ENCODE measurements at places on chromosomes 6 and 20.

DNA sequence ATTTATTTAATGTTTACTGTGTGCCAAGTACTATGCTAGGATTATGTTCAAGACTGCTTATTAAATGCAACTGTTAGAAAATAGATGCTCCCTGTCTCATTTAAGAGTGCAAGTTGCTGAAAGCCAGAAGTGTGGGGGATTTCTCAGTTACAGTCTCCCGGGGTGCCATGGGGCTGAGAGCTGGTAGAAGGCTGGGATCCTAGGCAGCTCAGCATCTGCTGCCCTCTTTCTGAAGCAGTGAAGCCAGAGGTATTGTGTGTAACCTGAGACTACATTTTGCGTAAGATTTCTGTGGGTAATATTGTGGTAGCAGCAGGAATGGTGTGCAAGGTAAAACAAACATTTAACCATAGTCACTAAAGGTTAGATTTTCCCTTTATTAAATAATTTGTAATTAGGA is 120.6 kb downstream of the AKAP7 start:
- no peak for DNase-seq

DNA sequence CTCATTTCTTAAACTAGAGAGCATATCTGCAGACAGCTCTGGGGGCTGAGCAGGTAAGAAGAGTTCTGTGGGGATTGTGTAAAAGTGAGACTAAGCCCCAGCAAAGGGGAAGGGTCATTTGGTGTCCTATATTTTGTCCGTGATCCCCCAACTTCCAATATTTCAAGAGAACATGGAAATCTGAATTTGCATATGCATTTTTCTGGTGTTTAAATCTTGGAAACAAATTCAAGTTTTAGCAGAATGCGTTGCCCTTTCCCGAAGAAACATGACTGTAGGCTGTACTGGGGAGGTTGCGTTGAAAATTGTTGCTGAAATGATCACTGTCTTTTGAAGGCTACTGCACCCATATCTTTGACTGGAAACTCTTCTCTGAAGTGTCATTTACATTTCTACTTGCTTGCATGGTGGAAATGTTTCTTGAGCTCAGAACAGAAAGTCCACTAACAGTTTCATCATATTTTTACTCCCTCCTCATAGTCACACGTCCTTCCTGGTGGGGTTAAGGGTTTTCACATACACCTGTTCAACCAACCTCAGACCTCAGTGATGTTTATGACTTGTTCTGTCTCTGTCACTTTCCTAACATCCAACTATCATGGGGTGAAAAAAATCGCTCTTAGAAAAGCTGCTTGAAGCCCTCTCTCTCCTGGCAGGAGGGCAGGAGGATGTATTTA is 140.3 kb downstream of the BCAS1 start:
- no peak for DNase-seq

DNA sequence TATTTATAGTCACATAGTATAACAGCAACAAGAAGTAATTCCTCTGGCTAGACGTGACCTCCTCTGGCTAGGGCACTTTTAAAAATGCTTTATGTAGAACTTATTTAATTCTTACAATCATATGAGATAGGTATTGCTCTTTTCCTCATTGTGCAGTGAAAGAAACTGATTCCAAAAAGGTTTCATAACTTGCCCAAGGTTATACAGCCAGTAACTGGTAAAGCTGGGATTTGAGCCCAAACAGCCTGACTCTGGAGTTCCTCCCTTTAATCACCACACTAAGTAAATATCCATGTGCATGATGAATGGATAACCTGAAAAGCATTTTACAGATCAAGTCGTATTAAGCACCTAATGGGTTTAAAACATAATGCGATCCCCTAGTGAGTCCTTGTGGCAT is 214.6 kb downstream of the PRL start:
- no peak for DNase-seq

- DNase-seq: no peak
These were observed 13.9 kb upstream of the IPCEF1 start for GRCh38 chr6:154370545-154370944.

- DNase-seq: peak; percentile 66
These were observed 35.6 kb downstream of the RIOK1 start for GRCh38 chr6:7424967-7425807.

- no peak for DNase-seq
These were observed 73.5 kb upstream of the LAMP5 start for GRCh38 chr20:9440892-9441291.

GRCh38 chr6:77462359-77463307 is 658 bp downstream of the HTR1B start:
- no peak for DNase-seq

DNA sequence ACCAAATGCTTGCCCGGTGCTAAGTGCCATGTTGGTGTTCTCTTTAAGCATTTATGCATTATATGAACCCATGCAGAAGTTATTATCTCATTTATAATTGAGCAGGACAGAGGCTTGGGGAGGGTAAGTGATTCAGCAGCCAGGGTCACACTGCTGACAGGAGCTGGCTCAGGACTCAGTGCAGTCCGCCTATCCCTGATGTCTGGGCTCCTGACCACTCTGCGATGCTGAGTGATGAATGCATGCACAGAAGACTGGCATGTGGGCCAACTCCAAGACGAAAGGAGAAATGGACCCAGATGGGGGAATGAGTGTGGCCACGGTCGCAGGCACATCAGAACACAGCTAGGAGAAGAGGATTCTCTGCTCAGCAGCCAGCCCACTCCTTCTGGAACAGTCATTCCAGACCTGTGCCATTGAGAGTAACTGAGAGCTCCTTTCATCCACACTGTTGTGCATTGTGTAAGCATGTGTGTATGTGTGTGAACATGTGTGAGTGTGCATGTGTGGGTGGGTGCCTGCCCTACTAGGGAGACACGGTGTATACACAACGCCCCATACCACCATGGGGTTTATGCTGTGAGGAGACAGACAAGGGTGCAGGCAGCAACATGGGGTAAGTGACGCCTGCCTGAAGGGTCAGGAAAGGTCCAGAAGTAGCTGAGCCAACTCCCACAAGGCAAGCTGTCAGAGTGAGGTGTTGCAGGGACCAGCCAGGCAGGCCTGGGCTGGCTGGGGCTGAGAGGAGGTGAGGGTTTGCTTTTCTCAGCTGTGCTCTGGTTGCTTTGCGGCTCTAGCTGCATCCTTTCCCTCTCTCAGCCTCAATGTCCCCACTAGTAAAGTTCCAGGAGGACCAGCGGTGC is 97.8 kb upstream of the PMEPA1 start:
- no peak for DNase-seq

DNA sequence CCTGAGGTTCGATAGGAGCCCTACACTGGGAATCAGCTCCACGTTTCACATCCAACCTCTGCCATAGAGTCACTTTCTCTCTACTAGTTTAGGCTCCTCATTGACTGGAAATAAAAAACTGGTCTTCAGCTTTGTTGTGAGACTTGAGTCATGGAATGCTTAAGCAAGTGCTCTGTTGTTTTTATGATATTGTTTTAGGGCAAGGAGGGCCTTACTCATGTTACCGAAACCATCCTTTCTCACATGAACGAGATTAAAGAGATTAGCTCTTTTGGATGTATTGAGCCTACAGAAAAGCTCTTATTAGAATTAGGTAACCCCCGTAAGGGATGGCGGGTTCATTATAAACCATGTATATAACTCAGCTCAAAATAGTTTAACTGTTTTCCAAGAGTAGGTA is 6.9 kb upstream of the MOCS1 start:
- no peak for DNase-seq

GRCh38 chr20:25297141-25297905 is 49.4 kb downstream of the PYGB start:
- no peak for DNase-seq

DNA sequence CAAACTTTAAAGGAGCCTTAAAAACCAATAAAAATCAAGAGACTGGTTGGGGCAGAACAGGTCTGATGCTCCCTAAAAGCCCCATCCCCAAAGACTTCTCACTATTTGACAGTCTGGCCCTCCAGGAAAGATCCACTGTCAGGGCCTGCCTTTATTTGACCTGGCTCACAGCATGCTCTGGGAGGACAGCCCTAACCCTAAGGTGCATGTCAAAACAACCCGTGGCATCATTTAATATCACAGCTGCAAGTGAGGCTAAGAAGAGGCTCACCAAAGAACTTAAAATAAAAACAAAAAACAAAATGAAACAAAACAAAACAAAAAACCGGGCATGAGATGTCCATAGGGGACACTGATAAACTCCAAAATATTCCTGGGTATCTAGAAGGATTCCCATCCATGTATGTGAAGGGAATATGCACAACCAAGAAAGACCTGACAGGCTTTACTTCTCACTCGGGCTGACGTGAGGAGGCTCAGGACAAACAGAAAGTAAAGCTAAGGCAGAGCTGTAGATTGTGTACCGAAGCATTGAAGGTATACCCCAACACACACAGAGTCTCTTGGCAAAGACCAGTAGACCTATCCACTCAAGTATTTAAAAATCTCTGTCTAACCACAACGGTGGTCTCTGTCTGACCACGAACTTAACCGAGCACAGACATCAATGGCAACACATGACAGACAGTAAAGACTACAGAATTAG is 57.3 kb downstream of the AHI1 start:
- no peak for DNase-seq

GRCh38 chr6:139017227-139017626 is 11.3 kb upstream of the ABRACL start:
- no peak for DNase-seq

DNA sequence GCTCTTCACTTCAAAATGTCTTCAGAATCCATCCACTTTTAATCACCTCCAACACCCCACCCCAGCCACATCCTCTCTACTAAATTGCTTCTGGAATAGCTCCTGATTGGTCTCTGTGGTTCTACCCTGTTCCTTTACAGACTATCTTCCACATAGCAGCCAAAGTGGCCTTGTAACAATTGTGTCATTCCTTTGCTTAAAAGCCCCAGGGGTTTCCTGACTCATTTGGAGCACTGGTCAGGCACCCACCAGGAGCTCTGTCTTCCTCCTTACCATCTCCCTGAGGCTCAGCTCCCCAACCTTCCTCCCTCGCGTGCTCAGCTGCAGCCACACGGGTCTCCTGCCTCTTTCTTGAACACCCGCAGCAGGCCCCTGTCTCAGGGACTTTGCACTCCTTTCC is 126.8 kb downstream of the HIVEP1 start:
- no peak for DNase-seq

DNA sequence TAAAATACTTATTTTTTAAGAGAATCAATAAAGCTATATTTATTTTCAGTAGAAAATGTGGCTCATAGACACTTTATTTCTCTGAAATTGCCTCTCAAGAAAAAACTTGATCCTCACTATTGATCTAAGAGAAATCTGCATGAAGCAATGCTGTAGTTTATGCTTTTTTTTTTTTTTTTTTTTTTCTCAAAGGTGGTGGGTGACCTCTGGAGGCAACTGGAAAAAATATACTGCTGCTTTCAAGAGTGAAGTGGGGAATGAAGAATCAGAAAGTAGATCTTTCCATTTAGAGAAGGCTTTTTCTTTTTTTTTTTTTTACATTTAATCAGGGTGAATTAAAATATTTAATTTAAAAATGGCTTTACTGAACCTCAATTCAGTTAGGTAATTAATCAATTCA is 169.3 kb downstream of the SLC16A10 start:
- no peak for DNase-seq

DNA sequence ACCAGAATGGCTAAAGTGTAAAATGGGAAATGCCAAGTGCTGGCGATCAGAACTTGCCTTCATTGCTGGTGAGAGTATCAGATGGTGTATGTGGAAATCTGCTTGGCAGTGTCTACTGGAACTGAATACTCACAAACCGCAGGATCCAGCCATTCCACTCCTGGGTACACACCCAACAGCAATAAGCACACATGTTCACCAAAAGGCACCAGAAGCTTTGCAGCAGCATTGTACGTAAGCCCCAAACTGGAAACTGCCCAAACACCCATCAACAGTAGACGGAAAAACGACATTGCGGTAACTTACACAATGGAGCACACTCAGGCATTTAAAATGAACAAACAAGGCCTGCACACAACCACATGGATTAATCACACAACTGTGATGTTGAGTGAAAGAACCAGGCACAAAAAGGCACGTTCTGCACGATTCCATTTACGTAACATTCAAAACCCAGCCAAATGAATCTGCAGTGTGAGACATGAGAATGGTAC is 37.3 kb upstream of the BPIFA2 start:
- no peak for DNase-seq

GRCh38 chr6:33189625-33190448 is 2.4 kb downstream of the COL11A2 start:
- no peak for DNase-seq

- DNase-seq: no peak
These were observed 138.6 kb downstream of the CEBPB start for GRCh38 chr20:50328996-50329898.

DNA sequence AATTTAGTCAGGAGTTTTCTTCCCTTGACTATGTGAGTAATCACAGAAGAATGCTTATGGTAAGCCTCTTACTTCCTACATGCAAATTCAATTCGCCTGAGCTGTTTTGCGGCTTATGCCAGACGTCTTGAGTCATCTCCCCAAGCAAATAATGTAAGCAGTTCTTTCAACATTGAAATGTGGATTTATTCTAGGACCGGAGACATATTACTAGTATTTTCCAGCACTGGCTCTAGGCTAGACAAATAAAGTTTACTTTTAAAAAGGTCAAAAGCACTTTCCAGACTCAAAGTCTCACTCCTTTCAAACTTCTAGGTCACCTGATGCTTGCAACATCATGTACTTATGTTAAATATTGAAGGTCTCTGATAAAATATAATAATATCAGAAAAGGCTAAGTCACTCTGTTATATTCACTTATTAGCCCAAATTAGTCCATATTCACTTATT is 38.1 kb upstream of the NOX3 start:
- DNase-seq: no peak

DNA sequence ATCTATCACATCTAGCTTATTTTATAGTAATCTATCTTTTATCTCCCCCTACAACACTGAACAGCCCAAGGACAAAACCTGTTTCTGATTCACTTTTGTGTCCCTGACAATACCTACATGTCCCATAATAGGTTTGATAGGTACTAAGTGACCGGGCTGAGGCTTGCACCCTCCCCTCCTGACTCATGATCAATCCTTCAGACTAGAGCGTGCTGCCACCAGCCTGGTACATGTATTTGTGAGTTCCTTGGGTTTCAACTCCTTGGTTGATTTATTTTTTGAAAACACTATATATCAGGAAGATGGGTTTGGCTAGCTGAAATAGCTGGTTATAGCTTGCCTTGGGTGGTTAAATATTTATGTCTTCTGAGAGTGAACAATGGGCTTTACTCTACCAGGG is 41.6 kb upstream of the RAB23 start:
- DNase-seq: no peak

DNA sequence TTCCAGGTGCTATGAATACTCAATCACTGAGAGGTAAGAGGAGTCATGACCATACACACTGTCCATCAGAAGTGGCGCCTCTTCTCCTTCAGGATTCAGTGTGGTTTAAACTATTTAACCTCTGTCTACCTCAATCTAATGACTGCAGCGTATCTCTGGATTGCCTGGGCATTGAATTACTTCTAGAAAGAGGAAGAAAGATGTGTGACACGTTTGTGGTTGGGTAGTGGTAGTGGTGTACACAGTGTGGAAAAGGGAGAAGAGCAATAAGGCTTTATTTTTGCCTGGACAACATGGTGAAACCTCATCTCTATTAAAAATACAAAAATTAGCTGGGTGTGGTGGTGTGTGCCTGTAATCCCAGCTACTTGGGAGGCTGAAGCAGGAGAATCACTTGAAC is 38.0 kb upstream of the ECHDC1 start:
- DNase-seq: no peak

All from NCI-H1694 treated with DMSO at 0.1 percent for 48 hours (cell line).